ENCODE measurements at places on chromosomes 7 and 10. TPM values are rescaled to one million over a fixed set of nuclear protein-coding genes. Genes with fewer than 3 reads are reported as not detected.

DNA sequence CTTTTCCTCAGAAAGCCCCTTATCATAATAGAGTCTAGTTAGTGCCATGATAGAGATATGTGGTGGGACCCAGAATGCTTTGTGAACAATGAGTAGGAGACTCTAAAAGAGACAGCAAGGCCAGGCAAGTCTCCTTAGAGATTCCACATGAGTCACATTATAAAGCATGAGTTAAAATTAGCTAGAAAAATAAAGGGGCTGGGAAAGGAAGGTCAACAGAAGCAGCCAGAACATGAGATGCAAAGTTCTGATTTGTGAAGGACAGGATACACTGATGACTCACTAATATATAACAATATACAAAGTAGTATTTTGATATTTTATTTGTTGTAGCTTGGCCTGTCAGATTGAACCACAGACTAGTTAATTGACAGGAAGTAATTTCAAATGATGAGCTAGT is 25.3 kb upstream of the SNX13 start:
- H3K27ac ChIP-seq: no peak overlapping the region
- peaks cover 2% of the 10 kb centered on the region for H3K4me1 ChIP-seq
- H3K36me3 ChIP-seq: no peaks in the 10 kb centered on the region
- no peaks in the 10 kb centered on the region for H3K27me3 ChIP-seq
- no peak overlapping the region for H3K4me3 ChIP-seq

GRCh38 chr7:126953461-126953860 is 299.3 kb downstream of the GRM8 start:
- no peaks in the 10 kb centered on the region for H3K4me1 ChIP-seq
- no peaks in the 10 kb centered on the region for H3K27me3 ChIP-seq
- no peaks in the 10 kb centered on the region for H3K36me3 ChIP-seq
- no peak overlapping the region for H3K27ac ChIP-seq

GRCh38 chr10:91883549-91884444 is 25.5 kb downstream of the FGFBP3 start:
- H3K4me3 ChIP-seq: no peak overlapping the region
- no peaks in the 10 kb centered on the region for H3K36me3 ChIP-seq
- no peaks in the 10 kb centered on the region for H3K4me1 ChIP-seq
- no peak overlapping the region for H3K27ac ChIP-seq

DNA sequence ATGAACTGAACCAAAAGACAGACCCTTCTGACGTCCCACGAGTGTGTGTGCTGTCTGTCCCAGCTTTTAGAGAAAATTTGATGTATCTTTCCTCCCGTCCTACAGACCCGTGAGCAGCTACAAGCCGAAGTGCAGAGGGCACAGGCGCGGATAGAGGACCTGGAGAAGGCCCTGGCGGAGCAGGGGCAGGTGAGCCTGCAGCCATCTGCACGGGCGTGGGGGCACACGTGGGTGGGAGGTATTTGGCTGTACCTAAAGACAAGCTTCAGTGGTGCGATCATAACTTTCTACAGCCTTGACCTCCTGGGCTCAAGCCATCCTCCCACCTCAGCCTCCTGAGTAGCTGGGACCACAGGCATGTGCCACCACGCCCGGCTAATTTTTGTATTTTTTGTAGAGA is 41.7 kb upstream of the DPYSL4 start:
- H3K36me3 ChIP-seq: no peaks in the 10 kb centered on the region
- DNase-seq: no peak
- H3K4me1 ChIP-seq: no peaks in the 10 kb centered on the region

DNA sequence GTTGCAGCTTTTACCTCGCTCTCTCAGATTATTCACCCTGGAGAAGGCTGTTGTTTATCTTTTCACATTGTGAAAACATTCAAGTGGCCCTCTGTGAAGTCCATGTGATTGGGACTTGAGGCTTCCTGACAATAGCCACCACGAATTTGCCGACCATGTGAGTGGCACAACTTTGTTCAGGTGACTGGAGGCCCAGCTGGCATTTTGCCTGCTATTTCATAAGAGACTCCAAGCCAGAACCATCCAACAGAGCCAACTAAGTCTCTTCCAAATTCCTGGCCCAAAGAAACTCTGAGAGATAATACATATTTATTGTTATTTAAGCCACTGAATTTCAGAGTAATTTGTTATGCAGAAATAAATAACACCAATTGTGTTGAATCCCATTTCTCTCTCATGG is 38.2 kb upstream of the CCSER2 start:
- no peak overlapping the region for H3K4me3 ChIP-seq
- peaks cover 10% of the 10 kb centered on the region for H3K27me3 ChIP-seq
- H3K36me3 ChIP-seq: no peaks in the 10 kb centered on the region
- no peak overlapping the region for H3K27ac ChIP-seq
- H3K4me1 ChIP-seq: peaks cover 5% of the 10 kb centered on the region

- DNase-seq: peak; percentile 71
- H3K27me3 ChIP-seq: peaks cover 6% of the 10 kb centered on the region
- H3K36me3 ChIP-seq: no peaks in the 10 kb centered on the region
These were observed 165.8 kb downstream of the CCDC3 start for GRCh38 chr10:12835709-12836108.

DNA sequence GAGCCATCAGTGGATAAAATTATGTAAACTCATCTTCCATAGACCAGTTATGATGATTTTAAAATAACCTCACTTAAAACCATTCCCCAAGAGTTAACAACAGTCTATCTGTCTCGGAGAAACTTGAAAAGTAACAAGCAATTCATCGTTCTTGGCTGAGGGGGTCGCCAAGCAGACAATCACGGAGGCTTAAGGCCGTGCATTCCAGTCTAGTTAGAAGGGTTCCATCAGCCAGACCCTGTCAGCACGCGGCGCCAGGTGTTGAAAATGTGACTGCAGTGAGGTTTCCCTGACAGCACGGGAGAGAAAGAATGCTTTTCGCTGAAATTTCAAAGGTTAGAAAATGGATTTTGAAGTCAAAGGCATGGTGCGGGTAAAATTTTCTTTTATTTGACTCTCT is 1025.0 kb upstream of the CELF2 start:
- H3K27ac ChIP-seq: no peak overlapping the region
- H3K4me1 ChIP-seq: no peaks in the 10 kb centered on the region
- H3K27me3 ChIP-seq: no peaks in the 10 kb centered on the region
- DNase-seq: no peak

DNA sequence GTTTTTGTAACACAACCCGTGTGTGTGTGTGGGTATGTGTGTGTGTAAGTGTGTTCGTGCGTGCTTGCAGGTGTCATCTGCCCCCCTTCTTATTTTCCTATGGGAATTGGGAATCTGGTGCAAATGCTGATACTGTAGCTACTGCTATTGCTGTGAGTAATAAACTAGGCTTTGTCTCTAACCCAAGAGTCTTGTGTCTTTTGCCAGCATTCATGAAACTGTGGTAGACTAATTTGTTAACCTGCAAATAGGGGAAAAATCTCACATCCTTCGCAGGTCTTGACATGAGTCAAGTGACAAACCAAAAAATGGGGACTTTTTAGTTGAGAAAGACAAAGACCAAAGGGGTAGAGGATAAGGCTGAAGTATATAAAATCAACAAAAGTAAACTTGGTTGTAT is 57.9 kb upstream of the FAM133B start:
- peaks cover 2% of the 10 kb centered on the region for H3K36me3 ChIP-seq
- H3K4me3 ChIP-seq: no peak overlapping the region
- DNase-seq: no peak
- peaks cover 14% of the 10 kb centered on the region for H3K4me1 ChIP-seq
- no peak overlapping the region for H3K27ac ChIP-seq

GRCh38 chr10:91340613-91341362 is 69.4 kb upstream of the HECTD2 start:
- no peaks in the 10 kb centered on the region for H3K36me3 ChIP-seq
- peak; percentile 94 for DNase-seq
- H3K4me1 ChIP-seq: peaks cover 5% of the 10 kb centered on the region
- H3K27me3 ChIP-seq: no peaks in the 10 kb centered on the region

- DNase-seq: no peak
- no peaks in the 10 kb centered on the region for H3K27me3 ChIP-seq
- H3K4me3 ChIP-seq: no peak overlapping the region
- peaks cover 49% of the 10 kb centered on the region for H3K36me3 ChIP-seq
- no peak overlapping the region for H3K27ac ChIP-seq
These were observed 11.0 kb downstream of the SUN1 start for GRCh38 chr7:843230-843629.

- peaks cover 26% of the 10 kb centered on the region for H3K27me3 ChIP-seq
- no peaks in the 10 kb centered on the region for H3K4me1 ChIP-seq
- H3K36me3 ChIP-seq: no peaks in the 10 kb centered on the region
- H3K27ac ChIP-seq: no peak overlapping the region
These were observed 123.8 kb upstream of the KMT2E start for GRCh38 chr7:104890216-104890615.

- no peak for DNase-seq
- H3K27ac ChIP-seq: no peak overlapping the region
- peaks cover 8% of the 10 kb centered on the region for H3K27me3 ChIP-seq
- no peak overlapping the region for H3K4me3 ChIP-seq
- no peaks in the 10 kb centered on the region for H3K36me3 ChIP-seq
These were observed 51.7 kb upstream of the PODXL start for GRCh38 chr7:131608116-131608500.

- no peaks in the 10 kb centered on the region for H3K4me1 ChIP-seq
- H3K27me3 ChIP-seq: no peaks in the 10 kb centered on the region
- no peak overlapping the region for H3K27ac ChIP-seq
- DNase-seq: peak; percentile 40
- no peak overlapping the region for H3K4me3 ChIP-seq
These were observed 99.2 kb upstream of the MALRD1 start for GRCh38 chr10:18949391-18949790.

DNA sequence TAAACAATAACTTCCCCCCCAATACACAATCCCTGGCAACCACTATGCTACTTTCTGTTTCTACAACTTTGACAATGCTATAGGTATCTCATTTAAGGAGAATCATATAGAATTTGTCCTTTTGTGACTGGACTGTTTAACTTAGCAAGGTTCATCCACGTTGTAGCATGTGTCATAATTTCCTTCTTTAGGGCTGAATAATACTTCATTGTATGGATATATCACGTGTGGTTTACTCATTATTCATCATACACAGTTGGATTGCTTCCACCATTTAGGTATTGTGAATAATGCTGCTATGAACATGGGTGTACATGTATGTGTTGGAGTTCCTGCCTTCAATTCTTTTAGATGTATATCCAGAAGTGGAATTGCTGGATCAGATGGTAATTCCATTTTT is 111.0 kb downstream of the LMBR1 start:
- H3K27me3 ChIP-seq: no peaks in the 10 kb centered on the region
- no peaks in the 10 kb centered on the region for H3K4me1 ChIP-seq
- no peak overlapping the region for H3K27ac ChIP-seq

GRCh38 chr7:107856806-107857540 is 34.0 kb upstream of the DLD start:
- no peak for DNase-seq
- H3K27me3 ChIP-seq: peaks cover 16% of the 10 kb centered on the region
- H3K27ac ChIP-seq: no peak overlapping the region
- no peak overlapping the region for H3K4me3 ChIP-seq
- no peaks in the 10 kb centered on the region for H3K36me3 ChIP-seq

DNA sequence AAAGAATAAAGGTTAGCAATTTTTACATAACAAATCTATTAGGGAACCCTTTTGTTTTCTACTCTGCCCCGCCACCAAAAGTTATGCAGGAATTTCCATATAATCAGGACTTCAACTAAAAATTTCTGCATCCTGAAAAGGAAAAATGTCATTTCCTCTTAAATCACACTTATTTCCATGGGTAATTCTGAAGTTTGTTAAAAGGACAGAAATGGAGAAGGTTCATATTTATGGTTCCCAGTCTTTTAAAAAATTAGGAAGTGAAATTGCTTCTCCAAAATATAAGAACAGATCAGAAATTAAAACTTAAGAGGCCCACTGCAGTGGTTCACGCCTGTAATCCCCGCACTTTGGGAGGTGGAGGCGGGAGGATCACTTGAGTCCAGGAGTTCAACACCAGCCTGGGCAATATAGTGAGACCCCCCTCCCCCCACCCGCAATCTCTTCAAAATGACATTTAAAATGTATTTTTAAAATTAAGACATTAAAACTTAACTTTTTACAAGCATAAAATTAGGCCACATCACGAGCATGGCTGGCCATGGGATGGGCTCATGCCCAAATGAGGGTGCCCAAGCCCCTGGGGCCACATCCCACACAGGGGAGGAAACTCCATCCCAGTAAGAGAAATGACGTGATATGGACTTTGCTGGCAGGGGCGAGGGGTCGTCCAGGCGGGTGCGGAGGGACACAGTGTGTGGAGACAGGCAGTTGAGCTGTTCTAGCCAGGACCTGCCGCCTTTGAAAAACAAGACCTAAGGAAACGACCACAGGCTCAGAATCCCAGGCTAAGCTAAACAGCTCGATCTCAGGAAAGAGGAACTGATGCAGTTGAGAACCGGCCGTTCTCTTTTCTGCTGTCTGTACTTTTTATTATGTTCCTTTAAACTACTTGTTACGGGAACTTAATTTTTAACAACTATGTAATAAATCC is 51.3 kb upstream of the NFE2L3 start:
- no peaks in the 10 kb centered on the region for H3K36me3 ChIP-seq
- H3K4me1 ChIP-seq: no peaks in the 10 kb centered on the region
- H3K27ac ChIP-seq: no peak overlapping the region
- no peak for DNase-seq
- H3K27me3 ChIP-seq: no peaks in the 10 kb centered on the region
- no peak overlapping the region for H3K4me3 ChIP-seq

- no peak overlapping the region for H3K4me3 ChIP-seq
- H3K36me3 ChIP-seq: no peaks in the 10 kb centered on the region
- peaks cover 47% of the 10 kb centered on the region for H3K27me3 ChIP-seq
- H3K27ac ChIP-seq: no peak overlapping the region
- no peak for DNase-seq
These were observed 37.3 kb downstream of the CDH23 start for GRCh38 chr10:71433768-71434744.

GRCh38 chr7:120742372-120742771 is 115.6 kb downstream of the TSPAN12 start:
- H3K4me3 ChIP-seq: no peak overlapping the region
- H3K36me3 ChIP-seq: no peaks in the 10 kb centered on the region
- H3K27ac ChIP-seq: no peak overlapping the region
- peaks cover 2% of the 10 kb centered on the region for H3K27me3 ChIP-seq
- DNase-seq: no peak

DNA sequence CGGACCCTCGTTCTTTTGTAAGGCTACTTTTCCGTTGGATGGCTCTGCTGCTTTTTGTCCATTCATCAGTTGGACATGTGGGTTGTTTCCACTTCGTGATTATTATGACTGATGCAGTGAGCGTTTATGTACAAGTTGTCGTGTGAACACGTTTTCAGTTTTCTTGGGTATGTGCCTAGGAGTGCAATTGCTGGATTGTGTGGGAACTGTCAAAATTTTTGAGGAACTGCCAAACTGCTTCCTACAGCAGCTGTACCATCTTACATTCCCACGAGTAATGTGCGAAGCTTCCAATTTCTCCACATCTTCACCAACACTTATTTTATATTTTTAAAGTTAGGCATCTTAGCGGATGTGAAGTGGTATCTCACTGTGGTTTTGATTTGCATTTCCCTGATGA is 10.4 kb downstream of the FKBP6 start:
- no peak overlapping the region for H3K4me3 ChIP-seq
- no peaks in the 10 kb centered on the region for H3K36me3 ChIP-seq
- no peak overlapping the region for H3K27ac ChIP-seq
- H3K4me1 ChIP-seq: peaks cover 6% of the 10 kb centered on the region

- no peak overlapping the region for H3K27ac ChIP-seq
- H3K36me3 ChIP-seq: no peaks in the 10 kb centered on the region
- no peak overlapping the region for H3K4me3 ChIP-seq
- DNase-seq: no peak
These were observed 189.6 kb downstream of the AUTS2 start for GRCh38 chr7:69787736-69788431.

The GOLGA7B gene
- total RNA-seq: not detected

The ZNF33B gene
- 5.0 TPM for total RNA-seq

The PAPOLB gene
- total RNA-seq: under 0.01 TPM

The DYNC1I1 gene
- total RNA-seq: not detected

The ANKRD61 gene
- under 0.01 TPM for total RNA-seq

The GIMAP1 gene
- not detected for total RNA-seq

The GPR15LG gene
- not detected for total RNA-seq

The CYP26C1 gene
- under 0.01 TPM for total RNA-seq

The TRIP6 gene
- 39.2 TPM for total RNA-seq

The ABCC2 gene
- 0.36 TPM for total RNA-seq

The CDK6 gene
- total RNA-seq: 131 TPM
